ENCODE measurements at places on chromosomes 3 and 15.

GRCh38 chr3:39013921-39014509 is 37.7 kb downstream of the SCN11A start:
- DNase-seq = no peak

- DNase-seq = no peak
Measured at GRCh38 chr15:96053781-96054428, 276.6 kb upstream of the NR2F2 start.

DNA sequence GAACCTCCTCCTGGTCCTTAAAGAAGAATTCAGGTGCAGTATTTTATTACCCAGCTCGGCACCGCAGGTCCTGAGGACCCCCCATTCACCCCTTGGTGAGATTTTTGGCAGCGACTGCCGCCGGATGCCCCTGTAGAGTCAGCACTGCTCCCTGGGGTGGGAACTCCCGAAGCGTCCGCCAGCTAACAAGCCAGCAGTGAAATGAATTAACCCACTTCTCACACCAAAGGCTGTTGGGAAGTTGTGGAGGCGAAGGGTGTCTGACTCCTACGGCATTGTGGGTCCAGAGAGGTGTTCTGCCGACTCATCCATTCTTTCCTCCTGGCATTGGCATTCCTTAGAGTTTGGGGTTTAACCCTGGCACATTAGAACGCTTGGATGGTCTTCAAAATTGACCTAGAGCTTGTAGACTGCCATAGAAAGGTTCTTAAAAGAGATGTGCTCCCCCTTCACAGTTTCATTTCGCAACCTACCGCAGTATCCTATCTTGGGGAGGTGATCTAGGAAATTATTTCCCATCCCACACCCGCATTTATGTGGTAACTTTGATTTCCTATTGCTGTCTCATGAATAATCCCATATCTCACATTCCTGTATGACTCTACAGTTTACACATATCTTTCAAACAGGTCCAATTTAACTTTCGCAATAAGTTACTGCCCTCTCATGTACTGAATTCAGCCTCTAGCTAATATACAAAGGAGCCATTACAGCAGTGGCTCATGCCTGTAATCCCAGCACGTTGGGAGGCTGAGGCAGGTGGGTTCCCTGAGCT is 879 bp upstream of the EIF5A2 start:
- no peak for DNase-seq

- DNase-seq = no peak
Measured at GRCh38 chr3:81839504-81840094, 78.2 kb upstream of the GBE1 start.

GRCh38 chr3:164486150-164486549 is 592.1 kb downstream of the SI start:
- no peak for DNase-seq

DNA sequence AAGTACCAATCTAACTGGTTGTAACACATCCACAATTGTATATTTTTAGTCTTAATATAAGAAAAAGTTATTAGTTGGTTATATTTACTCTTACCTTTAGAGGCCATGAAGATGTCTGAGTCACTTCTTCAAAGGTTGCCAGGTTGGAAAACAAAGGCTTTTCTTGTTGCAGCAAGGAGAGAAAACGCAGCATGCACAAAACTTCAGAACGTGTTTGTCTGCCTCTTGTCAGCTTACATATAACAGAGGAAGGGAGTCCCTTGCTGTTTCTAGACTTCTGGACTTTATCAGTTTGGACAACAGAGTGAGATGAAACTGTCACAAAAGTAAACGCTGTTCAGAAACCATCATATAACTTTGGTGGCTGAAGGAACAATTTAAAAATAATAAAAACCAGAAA is at the start of gene PLSCR5:
PLSCR5 (minus strand) TSS at position 241 of the 400 bp plus-strand sequence; CDS start at position 107, 134 bp downstream.
- DNase-seq = no peak

DNA sequence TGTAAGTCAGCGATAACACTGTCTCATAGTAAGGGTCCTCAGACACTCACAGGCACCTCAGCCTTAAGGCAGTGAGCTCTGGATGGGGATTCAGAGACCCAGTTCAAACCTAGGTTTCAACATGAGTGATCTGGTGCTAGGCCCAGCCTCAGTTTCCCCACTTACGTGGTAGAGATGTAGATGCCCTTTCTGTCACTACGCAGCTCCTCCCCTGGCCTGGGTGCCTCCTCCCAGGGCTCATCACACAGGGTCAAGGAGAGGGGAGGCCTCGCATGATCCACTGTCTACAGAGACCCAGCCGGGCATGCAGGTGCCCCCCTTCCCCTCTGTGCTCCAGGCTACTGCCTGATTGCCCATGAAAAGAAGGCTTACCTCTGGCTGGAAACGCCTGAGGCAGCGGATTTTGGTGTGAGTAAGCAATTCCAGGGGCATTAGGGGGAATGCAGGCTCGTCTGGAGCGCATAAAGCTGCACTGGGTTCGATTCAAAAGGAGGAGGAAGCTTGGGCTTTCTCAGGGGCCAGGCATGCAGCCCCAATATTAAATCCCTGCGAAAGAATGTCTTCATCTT is 69.8 kb upstream of the ANKRD34C start:
- DNase-seq = no peak

DNA sequence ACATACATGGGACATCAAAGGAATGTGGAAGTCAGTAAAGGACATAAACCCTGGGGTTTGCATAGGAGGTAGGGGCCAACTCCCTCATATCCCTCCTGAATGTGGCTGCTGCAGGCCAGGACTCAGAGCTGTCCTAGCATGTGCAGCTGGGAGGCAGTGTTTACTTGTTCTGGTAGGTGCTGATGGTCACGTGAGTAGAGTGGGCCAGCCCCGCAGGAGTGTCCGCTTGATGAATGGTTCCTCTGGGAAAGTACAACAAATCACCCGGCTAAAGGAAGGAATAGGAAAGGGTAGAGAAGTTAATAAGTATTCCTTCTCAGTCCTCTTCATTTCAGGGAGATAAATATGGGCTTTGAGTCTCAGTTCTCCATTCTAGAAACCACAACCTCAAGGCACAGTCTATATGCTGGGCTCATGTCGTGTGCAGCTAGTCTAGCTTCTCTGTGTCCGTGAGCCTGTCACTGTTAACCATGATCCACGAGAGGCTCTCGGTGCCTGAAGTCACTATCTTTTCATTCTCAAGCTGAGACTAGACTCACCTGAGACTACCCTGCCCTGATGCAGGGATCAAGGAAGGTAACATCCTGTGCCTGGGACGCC is 17.9 kb downstream of the RIOX2 start:
- DNase-seq = no peak

DNA sequence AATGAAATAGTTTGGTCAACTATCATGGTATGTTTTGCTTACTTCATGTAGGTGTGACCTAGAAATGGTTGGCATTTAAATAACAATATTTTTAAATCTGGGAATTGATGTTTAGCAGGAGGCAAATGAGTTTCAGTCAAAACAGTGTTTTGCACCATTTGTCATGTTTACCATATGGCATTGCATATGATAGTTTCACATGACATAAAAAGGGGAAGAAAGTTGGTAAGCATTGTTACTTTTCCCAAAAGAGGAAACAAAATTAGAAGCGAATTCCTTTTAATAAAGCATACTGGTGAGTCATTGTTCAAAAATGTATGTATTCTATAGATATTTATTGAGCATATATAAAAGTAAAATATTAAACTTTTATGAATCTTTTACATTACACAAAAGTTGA is 2.3 kb downstream of the RNF13 start:
- no peak for DNase-seq

DNA sequence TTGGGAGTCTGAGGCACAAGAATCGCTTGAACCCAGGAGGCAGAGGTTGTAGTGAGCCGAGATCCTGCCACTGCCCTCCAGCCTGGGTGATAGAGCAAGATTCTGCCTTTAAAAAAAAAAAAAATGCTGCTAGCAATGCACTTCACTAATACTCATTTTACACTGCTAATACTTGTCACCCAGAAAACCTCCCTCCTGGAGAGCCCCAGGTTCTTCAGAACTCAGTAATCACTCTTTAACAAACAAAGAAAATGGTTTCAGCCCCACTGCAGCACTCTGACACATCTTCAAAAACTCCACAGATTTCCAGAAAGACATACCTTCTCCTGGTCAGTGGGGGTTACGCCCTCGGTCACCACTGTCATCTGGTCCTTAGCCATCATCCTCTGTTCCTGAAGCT is 366.7 kb downstream of the SHQ1 start:
- DNase-seq = no peak

DNA sequence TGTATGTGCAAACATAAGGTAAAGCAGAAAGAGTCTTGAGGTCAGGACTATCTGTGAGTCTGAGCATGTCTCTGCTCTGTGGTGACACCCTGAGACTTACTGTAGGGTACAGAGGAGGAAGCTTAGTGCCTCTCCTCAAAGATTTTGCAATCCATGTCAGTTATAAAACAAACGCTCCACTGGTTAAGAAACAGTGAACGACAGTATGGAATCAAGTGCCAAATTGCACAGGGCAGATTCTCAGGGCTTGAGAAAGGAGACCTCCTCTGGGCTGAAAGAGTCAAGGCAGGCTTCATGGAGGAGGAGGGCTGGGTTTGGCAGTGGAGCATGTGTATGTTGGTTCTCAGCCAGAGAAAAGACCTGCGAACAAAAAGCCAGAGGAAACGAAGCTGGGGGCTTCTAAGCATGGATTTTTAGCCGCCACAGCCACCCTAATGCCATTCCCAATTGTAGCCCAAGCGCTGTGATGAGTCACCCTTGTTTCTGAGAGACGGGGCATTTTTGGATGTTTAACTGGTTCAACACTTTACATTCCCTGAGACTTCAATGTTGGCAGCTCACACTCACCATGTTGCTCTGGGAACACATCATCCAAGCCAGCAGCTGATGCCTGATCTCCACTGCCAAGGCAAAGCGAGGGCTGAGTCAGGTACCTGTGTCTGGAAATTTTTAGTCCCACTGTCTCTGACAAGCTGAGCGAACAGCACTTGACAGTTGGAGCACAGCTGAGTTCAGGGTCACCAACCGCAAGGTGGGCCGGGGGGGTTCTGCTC is 3.4 kb upstream of the DGKG start:
- no peak for DNase-seq

DNA sequence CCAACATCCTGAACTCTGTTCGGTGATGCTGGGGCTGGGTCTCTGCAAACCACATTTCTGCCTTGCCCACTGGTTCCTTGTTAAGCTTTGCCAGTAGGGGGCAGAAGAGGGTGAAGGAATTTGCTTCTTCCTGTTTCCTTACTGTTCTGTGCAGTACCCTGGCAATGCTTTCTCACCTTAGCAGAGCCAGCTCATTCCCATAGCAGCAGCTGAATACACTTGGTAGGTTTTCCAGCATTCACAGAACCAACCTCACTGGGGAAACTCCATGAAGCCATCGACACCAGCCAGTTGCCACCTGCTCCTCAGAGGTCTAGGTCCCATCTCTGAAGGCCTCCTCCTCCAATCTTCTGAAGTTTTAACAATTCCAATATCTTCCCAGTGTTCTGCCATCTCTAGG is 308.4 kb downstream of the PDCD6IP start:
- DNase-seq = no peak

GRCh38 chr15:92306663-92307062 is 87.0 kb upstream of the ST8SIA2 start:
- DNase-seq = no peak

DNA sequence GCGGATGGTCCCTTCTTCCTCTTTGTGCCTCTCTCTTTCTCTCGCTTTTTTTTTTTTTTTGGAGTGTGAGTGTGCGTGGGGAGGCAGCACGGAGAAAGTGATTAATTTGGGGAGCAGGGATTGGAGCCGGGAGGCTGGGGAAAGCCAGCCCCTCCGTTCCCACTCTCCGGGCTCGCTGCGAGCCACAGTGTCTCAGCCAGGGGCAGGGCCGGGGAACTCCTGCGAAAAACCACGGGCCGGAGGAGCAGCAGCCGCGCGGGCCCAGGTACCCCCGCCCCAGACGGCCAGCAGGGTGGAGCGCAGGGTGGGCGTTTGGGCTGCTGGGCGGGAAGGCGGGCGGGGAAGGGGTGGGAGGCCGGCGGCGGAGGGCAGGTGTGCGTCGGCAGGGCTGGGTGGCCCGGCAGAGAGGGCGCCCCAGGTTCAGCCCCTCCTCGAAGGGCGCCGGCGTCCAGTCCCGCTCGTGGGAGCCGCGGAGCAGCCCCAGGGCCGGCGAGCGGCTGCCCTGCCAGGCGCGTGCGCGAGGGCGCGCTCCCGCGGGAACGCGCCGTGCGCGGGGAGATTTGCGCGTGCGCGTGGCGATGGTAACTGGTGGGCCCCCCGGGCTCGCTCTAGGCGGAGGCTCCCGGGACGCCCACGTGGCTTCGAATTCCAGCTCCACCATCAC is 1.4 kb downstream of the CHL1 start:
- DNase-seq = no peak

DNA sequence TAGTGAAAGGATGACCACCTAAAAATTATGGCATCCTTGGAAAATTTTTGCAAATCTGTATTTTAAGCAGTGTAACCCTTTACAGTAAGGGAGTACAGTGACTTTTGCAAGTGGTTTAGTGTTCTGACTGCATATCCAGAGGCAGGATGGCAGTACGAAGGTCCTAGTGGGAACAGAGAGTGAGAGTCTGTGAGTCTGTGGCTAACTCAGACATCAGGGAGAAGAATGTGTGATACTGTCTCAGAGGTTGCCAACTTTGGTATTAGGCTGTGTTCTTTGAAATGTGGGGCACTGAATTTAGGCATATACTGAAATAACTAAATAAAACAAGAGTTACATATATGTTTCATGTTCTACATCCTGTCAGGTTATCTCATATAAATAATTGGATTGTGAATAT is 25.7 kb downstream of the PRKCI start:
- DNase-seq = no peak

DNA sequence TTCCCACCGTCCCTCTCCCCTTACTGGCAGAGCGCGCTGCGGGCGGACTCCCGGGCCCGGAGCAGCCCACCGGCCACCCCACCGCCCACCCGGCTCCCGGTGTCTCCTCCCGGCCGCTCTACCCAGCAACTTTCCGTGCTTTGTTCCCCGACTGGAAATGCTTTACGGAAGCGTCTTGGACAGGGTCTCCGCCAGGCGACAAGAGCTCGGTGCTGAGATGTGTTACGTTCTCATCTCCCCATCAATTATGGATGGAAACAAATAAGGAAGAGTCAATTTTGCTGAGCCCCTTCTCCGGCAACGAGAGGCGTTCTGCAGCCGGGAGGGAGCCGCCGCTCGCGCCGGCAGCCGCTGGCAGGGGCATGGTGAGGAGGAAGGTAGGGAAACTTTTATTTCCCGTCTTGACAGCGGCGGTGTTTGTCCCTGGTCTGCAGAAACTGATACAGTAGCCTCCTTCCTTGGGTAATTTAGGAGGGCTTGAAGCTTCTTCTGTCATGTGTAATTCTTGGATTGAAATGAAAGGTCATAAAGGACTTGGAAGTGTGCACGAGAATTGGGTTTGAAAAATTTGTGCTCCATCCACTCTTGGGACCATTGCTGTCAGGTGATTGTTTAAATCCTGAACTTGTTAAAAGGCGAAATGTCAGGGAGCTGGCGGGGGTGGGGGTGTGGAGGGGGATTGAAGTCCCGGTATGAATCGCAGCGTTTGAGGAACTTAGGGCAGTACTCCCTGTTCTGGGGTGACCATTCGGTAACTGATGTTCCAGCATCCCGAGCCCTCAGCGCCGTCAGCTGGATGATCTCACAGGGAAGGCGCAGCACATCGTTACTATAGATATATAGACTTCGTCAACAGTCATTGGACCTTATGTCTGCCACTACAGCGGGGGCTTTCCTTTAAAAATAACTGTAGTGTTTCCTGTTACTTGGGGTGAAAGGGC is 1.5 kb downstream of the SEMA6D start:
- DNase-seq = no peak
